ENCODE measurements at places on chromosomes 2 and 18. TPM values are rescaled to one million over a fixed set of nuclear protein-coding genes. Genes with fewer than 3 reads are reported as not detected.

DNA sequence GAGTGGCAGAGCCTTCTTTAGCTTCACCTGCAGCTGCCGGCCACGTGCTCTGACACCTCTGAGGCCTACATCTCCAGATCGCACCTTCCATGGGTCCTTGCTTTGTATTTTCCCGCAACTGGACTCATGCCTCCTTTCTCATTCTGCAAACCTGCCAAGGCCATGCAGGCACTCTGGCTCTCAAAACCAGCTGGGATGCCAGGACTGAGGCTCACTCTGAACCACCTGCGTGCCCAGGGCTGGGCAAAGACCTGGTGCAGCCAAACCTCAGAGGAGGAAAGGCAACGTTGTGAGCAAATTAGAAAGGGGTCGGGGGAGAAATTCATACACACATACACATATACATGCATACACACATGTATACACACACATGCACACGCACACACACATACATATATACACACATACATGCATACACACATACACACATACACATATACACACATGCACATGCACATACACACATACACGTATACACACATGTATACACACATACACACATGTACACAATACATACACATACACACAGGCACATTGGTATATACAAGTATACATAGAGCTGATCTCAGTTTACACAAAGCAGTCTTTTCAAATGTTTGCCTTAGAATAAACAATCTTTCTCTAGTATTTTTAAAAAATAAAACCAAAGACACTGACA, 125.2 kb downstream of the RTP5 start:
- DNase-seq, result no peak

Gene ASPRV1
- not detected for total RNA-seq

GRCh38 chr2:230158468-230158867, 61.3 kb downstream of the SP110 start:
- DNase-seq, result no peak

- peak; percentile 32 for DNase-seq
Observed at GRCh38 chr2:214830794-214831346, 21.4 kb upstream of the BARD1 start.

GRCh38 chr18:50428531-50429206, 53.8 kb downstream of the SKA1 start:
- peak; percentile 12 for DNase-seq

GRCh38 chr2:201813996-201814760, 7.8 kb downstream of the CDK15 start:
- DNase-seq, result no peak

Gene COL4A4
- total RNA-seq, result not detected

DNA sequence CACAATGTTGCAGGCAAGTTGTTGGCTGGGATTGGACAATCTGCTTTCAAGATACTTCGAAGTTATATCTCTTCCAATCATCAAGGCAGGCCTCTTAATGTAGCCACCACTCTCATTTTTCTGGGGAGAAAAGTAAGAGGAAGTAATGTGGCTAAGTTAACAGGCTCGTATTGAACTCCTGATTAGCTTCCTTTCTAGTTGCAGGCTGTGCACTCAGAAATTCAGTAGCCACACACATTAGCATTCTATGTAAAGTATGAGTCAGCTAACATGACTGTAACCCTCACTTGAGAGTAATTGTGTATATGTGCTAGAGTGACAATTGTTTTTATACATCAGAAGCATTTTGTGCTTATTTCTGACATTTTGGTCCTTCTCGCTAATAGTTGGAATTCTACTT, 3.3 kb downstream of the TWSG1 start:
- no peak for DNase-seq

DNA sequence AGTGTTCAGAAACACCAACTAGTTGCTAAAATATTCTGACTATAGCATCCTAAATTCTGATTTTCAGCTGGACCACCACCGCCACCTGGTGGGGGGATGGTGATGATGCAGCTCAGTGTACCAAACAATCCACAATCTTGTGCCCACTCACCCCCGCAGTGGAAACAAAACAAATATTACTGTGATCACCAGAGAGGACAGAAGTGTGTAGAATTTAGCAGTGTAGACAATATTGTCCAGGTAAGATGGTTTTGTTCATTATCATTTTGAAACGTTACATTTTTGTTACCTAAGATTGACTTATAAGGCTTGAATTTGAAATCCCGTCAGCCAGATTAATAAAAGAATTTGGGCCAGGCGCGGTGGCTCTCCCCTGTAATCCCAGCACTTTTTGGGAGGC, 31.7 kb upstream of the UBXN4 start:
- peak; percentile 37 for DNase-seq

GRCh38 chr2:97763176-97763845, 49.9 kb downstream of the ZAP70 start:
- peak; percentile 30 for DNase-seq

Gene RBM45
- 20.3 TPM for total RNA-seq

Gene MOB4
- total RNA-seq, result 48.0 TPM

Gene CTLA4
- not detected for total RNA-seq

DNA sequence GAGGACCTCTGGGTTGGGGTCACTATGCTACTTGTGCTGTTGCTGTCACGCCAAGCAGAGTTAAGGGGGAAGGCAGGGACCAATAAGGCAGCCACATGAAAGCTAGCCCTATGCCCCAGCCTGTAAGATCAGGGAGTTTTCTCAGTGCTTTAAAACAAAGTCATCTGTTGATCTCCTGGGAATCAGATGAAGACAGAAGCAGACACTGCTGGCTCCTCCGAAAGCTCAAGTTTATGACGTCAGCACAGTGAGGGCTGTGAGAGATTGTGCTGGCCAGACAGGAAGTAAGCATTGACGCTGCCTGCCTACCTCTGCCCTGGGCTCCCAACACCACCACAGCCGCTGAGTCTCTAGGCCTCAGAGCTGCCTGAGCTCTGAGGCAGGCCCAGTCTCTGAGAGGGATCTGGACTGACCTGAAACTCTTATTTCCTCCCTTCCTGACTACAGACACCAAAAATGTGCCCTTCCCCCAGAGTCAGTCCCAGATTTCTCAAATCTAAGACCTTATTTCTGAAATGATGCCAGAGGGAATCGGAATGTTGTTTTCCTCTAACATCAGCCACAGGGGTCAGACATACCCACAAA, 118.1 kb upstream of the EPAS1 start:
- peak; percentile 92 for DNase-seq

DNA sequence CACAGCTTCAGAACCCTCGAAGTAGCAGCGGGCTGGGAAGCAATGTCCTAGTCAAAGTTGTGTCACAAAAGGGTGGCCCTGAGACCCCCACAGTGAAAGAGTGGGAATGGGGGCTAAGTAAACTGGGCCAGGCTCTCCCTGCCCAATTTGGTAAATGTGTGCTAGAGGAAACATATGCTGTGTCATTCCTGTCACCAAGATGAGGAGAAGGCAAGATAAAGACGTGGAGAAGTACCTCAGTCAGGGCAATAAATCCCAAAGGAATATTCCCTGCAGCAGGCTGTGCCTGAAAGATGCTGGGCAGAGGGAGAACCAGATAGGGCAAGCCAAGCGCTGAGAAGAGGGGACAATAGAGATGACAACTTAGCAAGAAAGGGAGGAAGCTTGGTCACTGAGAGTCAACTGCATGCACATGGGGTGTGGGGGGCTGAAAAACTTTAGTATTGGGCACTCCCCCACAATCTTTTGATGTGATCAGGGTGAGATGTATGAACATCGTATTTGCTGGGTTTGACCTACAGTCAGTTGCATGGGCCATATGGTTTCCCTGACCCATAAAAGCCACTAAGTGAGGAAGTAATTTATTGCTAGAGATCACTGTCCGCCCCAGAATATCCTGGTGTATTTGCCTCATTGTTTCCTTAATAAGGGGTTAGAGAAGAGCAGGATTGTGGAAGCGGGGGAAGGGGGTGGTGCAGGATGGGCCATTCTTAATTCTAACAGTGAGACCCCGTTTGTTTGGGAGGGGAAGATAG, 49.9 kb upstream of the CXCR4 start:
- no peak for DNase-seq

Gene HRH4
- total RNA-seq, result not detected

DNA sequence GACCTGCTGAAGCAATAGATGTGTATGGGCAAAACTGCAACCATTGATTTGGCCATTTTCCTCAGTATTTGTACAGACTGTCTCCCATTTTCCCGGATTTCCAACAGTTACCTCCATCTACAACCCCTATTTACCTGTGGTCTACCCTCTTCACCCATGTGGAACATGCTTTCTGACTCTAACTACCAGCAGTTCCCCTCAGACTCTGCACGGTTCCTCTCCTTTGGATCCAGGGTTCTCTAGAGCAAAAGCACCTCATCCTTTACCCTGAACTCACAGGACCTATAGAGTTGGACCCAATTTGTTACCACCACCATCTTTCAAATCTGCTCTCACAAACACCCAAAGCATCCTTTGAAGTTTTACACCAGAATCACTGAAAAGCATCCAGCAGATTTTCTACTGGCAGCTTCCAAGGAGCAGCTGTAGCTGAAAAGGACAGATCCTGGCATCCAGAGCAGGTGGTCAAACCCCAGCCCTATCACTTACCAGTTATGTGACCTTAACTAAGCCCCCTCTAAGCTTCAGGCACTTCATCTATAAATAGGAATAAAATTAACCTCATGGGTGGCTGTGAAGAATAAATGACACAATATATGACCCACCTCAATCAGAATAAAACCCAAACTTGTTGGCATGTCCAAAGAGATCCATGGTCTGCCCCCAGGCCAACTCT, 15.3 kb downstream of the CYTIP start:
- no peak for DNase-seq

Gene MAP4K3
- total RNA-seq, result 41.4 TPM

Gene HNMT
- total RNA-seq, result 45.6 TPM

Gene CYTIP
- 1.7 TPM for total RNA-seq

DNA sequence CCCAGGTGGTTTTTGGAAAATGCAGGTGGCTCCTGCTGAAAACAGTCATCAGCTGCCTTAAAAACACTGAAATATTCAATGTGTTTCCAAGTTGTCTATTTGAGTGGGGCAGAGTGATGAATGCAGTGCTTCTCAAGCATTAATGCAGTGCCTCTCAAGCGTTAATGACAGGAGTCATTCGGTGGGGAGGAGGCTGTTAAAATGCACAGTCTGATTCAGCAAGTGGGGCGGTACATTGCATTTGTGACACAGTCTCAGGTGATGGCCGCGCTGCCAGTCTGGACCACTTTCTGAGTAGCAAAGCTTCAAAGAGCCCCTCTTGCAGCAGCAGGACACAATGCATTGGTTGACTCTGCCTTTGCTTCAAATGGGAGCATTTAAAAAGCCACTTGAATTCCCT, 231.4 kb upstream of the RGPD4 start:
- DNase-seq, result no peak

- DNase-seq, result peak; percentile 81
Observed at GRCh38 chr2:238459081-238459629, 32.4 kb downstream of the ASB1 start.

DNA sequence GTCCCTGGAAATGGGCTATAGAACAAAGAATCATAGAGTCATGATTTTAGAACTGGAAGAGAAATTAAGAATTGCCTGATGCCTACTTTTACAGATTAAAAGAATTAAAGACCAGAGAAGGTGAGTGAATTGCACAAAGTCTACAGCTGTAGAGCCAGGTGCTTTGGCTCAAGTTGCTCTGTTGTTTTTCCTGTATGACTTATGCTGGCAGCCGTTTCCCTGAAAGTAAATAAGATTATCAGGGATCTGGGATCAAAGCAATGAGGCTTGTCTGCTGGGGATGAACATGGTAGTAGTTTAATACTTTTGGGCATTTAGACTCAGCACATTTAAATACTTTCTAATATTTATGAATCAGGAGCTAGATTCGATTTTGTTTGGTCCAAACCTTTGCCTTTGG, 166.9 kb downstream of the PRPF40A start:
- DNase-seq, result no peak

DNA sequence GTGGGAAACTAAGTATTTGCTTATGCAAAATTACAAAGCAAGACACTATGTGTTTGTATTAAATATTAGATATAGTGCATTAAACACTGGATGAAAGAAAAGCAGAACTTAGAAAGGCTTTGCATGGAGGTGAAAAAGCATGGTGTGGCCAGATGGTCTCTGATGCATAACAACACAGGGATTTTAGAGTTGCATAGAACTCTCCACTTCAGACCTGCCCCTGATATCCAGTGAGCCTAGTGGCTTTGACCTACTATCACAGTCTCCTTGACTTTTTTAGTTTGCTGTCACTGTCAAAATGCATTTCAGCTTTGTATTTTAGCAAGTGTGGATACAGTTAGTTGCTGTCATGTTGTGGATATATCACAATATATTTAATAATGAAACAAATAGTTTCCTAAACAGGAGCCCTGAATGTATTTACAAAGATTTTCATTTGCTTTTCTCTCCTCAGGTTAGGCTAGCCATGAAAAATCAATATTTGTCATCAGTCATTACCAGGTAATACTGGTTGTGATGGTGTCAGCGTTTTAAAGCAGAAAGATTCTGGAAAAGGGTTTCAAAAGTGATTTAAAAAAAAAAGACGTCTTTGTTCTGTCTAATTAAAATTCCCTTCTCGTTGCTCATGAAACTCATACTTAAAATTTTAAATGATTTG, 5.2 kb downstream of the CSRNP3 start:
- no peak for DNase-seq

Gene IHH
- total RNA-seq, result not detected

- no peak for DNase-seq
Observed at GRCh38 chr18:4755848-4756247, 300.7 kb upstream of the DLGAP1 start.

GRCh38 chr18:78099979-78100588, 850.4 kb downstream of the GALR1 start:
- DNase-seq, result no peak

DNA sequence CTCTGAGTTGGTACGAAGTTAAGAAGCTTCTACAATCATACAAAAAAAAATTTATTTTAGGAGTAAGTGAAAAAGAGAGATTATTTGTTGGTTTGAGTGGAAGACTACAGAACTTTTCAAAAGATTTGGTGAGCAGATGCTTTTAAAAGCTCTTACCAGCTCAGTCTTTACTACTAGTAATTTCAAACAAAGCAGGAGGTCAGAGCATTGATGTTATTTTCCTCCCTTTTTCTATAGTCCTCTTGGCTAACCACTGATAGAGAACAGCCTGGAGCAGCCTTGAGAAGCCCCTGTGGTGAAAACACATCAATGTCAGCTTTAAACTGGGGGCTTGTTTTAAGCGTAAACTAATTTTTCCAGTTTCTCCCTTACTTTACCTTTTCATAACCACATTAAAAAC, 559.3 kb upstream of the CDH2 start:
- no peak for DNase-seq

DNA sequence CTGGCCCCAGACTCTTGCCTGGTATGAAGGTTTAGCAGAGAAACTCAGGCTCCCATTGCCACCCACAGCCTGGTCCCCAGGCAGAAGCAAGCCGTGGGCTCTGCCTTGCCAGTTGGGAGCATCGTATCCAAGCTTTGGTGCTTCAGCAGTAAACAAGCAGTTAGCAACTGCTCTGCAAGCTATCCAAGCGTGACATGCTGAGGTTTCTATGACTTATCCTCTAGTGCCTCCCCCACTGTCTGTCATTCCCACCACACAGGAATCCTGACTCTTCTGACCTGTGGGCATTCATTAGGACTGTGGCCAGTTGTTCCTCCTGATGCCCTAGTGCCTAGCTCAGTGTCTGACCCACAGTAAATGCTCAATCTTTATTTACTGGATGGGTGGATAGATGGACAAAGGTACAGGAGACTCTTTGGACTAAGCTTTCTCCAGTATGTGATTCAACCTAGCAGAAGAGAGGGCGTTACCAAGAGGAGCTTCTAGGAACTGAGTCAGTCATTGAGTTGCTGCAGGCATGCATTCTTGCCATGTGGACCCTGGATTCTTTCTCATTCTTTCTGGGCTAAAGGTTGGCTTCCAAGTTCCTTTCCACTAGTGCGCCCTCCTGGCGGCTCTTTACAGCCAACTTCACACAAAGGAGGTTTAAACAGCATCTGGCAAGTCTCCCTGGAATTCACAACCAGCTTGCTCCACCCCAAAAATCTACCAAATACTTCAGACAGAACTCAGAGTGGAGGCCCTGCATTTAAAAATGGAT, 40.6 kb upstream of the MRPL19 start:
- DNase-seq, result peak; percentile 90

All from LHCN-M2 (cell line).